NCI-H187 (cell line): ENCODE measurements at places on chromosomes 2 and 18.

GRCh38 chr2:58158481-58158880 lies 82.6 kb downstream of the FANCL start:
- DNase-seq = no peak

GRCh38 chr2:130389783-130390182 lies 33.9 kb downstream of the PTPN18 start:
- DNase-seq = no peak

DNA sequence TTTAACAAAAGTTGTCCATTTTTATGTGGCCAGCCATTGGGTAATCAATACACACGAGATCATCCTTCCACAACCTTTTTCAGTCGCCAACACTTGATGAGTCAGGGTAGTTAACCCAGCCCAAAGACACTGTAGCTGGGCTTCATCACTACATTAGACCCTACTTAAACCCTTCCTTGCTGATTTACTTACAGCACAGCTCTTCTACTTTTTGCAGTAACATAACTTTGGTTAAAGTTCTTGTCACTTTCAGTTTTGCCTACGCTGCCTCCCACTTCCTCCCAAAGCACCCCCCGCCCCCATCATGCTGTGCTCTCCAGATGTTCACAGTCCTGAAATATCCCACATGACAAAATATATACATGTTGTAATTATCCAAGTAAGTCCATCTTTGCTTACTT lies 103.6 kb downstream of the CDK15 start:
- DNase-seq = no peak

- DNase-seq = no peak
These were observed 118.1 kb upstream of the ITGB6 start for GRCh38 chr2:160318218-160318617.

- no peak for DNase-seq
These were observed 1237.8 kb downstream of the SUCLG1 start for GRCh38 chr2:83221258-83221657.

- no peak for DNase-seq
These were observed 1591.2 kb upstream of the LRRTM1 start for GRCh38 chr2:81895620-81896250.
